BE2C (cell line): ENCODE measurements at places on chromosomes 1 and 21.

- no peak for DNase-seq
Observed at GRCh38 chr1:94875794-94876193, 51.1 kb downstream of the CNN3 start.

DNA sequence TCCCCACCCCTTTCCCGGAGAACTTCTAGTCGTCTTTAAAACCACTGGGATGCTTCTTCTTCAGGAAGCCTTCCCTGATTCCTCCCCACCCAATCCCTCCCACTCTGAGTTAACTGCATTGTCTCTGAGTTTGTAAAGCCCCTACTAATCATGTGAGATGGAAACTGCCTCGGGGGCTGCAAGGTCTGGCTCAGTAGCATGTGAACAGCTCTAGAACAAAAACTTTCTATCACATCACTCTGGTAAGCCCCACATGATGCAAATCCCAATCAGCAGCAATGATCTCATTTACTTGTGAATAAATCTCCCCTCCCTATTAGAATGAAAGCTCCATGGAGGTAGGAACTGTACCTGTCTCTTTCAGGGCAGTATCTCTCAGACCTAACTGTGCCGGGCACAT lies 141.0 kb upstream of the JUN start:
- DNase-seq, result no peak

DNA sequence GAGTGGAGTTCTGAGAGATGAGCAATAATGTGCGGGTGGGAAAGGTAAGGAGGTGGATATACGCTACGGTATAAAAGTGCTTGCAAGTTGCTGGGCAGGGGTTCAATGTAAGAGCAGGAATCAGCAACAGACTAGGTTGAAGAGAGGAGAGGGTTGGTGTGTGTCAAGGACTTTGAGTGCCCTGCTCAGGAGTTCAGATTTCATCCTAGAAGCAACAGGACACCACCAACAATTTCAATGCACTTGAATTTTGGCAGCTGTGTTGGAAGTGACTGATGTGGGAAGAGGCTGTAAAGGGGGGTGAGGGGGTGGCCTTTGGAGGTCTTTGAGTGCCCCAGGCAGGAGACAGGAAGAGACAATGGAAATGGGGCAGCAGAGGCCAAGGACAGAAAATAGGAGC lies 57.3 kb downstream of the RHOU start:
- DNase-seq, result no peak

DNA sequence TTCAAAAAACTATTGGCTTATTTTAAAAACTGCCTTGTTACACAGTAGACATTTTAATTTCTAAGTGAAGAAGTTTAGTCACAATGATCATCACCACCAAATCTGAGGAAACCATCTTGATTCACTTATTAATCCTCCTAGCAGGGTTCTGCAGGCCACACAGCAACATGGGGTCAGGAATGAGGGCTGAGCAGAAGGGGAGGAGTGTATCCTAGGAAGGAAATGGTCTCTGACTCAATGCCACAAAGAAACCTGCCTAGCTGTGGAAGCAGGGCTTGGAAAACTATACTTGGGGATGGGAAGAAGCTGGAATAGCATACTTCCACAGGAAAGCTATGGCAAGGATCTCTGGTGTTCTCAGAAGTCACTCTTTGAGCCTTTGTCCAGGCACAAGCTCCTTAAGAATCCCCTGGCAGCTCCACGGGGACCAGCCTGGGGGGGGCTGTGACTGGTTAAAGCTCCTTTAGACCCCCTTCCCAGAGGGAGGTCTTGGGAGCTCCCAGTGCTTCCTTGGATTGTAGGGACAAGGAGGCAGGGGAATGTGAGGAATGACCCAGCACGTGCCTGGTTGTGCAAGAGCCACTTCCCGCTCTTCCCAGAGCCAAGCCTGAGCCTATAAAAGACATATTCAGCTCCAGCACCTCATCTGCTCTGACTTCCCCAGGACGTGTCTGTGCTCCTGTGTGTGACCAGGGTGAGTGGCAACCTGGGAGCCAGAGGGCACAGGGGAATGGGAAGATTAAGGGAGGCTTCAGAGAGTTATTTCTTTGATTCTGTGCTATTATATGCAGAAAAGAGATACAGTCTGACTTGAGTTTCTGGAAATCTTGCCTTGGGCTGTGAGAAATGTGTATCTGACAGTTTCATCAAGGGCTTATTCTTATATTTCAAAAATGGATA lies at the start of gene LCE2A:
Gene LCE2A (plus strand): TSS at position 645 of the 900 bp plus-strand sequence. CDS start 557 bp downstream, outside the sequence.
- DNase-seq, result no peak

- no peak for DNase-seq
Observed at GRCh38 chr21:32570456-32570855, 14.9 kb downstream of the TCP10L start.

DNA sequence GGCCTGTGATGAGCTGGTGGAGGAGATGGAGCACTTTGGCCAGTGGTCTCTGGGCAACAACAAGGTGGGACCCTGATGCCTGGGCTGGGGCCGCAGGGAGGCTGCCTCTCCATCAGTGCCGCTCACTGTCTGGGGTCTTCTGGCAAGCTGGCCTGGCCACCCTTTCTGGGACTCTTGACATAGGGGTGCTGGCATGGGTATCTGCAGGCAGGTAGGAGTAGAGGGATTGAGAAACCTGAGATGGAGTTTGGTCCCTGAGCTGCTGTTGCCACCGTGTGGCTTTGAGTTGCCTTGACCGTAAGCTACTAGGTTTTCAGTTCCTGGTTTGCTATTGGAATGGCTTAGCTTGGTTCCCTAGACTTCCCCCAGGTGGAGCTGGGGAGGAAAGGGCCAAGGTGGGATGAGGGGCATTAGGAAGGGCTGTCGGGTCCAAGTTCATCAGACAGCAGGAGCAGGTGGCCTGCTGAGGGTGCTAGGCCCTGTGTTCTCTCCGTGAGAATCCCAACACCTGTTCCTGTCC lies 13.2 kb upstream of the MFN2 start:
- DNase-seq, result peak; percentile 54

DNA sequence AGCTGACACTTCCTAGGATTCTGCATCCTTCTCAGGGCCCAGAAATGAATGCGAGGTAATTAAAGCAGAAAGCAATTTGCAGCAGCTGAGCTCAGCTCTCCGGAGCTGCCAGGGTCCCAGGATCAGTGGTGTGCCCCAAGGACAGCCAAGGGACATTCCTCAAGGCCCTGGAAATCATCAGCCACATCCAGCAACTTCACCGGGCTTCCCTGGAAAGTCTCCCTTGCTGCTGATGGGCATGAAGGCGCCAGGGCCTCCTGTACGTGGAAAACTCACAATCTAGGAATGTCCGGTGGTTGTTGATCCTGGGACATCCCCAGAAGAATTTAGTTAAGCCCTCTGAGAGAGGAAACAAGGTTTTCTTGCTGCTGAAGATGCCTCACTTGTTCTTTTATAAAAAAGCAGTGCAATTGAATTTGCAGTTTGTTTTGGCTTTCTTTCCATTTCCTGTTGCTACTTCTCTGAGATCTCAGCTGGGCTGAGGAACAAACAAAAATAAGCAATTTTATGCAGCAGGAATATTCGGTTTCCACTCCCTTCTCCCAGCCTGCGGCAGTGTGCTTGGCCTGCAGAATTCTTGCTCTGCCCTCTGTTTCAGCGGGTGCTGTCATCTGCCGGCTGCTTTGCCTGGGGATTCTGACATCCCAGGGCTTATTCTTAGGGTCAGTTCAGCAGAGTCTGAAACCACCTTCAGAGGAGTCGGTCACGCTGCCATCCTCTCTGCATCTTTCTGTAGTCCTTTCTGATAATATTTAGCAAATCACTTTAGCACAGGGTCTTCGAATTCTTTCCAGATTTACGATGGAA lies 85.9 kb downstream of the TCP10L start:
- DNase-seq, result no peak

DNA sequence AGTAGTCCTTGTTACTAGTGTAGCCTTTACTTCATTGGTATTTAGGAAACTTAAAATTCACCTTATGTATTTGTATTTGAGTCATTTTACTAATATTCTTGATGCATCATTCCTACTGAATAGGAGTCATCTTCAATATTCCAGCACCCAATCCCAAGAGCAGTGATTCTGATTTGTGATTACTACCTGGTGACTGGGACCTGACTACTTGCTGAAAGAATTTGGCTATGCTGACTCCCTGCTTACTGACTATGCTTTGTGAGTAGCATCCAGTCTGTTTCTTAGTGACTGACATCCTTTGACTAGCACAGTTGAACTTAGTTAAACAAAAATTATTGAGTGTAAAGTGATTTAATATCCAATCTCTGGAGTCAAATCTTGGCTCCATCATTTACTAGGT lies 129.9 kb upstream of the NEGR1 start:
- DNase-seq, result no peak

DNA sequence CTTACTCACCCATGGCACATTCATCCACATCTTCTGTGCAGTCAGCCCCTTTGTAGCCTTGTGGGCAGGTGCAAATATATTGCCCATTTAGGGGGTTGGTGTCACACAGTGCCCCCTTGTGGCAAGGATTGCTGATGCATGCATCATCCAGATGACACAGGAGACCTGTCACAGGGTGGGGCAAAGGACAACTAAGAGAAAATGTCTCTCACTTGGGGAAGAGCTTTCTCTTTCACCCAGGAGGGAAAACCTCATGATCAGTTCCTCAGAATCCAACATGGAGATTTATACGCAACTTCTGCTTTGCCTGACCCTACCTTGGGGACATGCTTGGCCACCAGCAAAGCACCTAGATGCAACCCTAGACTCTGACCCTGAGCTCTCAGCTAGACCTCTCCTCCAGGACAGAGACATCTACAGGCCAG lies 71.8 kb upstream of the ADAM30 start:
- peak; percentile 65 for DNase-seq

DNA sequence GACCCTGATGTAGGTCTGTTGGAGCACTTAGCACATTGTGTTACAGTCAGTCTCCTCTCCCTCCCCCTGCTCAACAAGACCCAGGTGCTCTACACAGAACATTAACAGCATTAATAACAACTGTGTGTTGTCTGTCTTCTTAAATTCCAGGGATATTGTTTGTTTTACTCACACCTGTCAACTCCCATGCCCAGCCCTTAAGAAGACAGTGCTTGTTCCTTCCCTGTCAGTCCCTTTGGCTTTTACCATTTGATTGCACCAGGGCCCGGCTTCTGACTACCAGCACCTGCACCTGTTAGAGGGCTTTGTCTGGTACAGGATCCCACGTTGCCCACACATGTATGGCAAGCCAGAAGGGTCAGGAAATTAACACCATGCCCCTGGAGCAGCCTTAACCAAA lies 11.7 kb downstream of the RIMKLA start:
- DNase-seq, result no peak

DNA sequence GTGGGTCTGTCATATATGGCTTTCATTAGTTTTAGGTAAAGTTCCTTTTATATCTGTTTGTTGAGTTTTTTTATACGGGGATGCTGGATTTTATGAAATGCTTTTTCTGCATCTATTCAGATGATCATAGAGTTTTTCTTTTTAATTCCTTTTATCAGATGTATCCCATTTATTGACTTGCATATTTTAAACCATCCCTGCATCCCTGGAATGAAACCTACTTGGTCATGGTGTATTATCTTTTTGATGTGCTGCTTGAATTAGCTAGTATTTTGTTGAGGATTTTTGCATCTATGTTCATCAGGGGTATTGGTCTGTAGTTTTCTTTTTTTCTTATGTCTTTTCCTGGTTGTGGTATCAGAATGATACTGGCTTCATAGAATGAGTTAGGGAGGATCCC lies 118.0 kb downstream of the NME7 start:
- DNase-seq, result no peak

- peak; percentile 14 for DNase-seq
Observed at GRCh38 chr1:2098839-2099785, 48.9 kb downstream of the PRKCZ start.

DNA sequence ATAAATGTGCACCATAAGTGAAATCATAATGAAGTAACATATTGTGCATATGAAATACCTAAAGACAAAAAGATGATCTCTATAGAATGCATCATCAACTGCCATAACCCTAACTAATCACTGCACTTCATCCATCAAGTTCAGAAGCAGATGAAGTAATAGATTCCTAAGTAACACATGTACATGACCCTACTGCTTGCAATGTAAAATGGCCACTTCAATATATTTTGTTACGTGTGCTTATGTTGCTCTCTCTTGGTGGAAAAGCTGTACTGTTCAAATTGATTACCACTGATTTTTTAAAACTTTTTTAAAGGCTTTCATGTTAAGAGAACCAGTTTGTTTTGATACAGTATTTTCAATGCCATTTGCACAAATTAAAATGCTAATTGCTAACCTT lies 141.8 kb downstream of the TTLL7 start:
- DNase-seq, result no peak

DNA sequence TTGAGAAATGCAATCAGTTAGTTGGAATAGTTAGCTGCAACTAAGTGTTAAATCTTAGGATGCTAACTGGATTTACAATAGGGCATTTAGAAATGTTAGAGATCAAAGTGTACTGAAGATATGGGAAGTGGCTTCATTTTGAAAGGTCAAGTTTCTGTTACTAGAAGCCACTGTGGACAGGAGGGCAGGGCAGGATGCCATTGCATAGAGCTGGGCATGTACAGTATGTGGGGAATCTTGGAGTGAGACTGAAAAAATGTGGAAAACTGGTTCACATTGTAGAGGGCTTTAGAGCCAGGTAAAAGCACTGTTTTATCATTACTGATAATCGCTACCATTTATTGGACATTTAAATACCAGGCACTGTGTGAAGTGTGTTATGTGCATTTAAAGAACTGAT lies 31.0 kb downstream of the ARID1A start:
- no peak for DNase-seq

GRCh38 chr1:1433804-1434130 lies 1.7 kb upstream of the VWA1 start:
- DNase-seq, result peak; percentile 30

DNA sequence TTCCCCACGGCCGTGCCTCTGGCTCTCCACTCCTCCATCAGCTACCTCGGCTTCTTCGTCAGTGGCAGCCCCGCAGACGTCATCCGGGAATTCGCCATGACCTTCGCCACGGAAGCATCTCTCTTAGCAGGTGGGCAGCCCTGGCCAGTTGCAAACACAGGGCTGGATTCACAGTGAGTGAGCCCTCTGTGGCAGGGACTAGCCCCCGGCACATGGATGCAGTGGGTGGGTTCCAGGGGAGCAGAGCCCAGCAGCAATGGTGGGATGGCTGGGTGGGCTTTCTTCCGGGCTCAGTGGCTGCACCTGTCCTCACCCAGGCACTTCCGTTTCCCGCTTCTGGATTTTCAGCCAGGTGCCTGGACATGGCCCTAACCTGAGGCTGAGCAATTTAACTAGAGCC lies 9.4 kb downstream of the UBASH3A start:
- no peak for DNase-seq

- peak; percentile 54 for DNase-seq
Observed at GRCh38 chr1:181094416-181095212, 6.1 kb downstream of the IER5 start.

DNA sequence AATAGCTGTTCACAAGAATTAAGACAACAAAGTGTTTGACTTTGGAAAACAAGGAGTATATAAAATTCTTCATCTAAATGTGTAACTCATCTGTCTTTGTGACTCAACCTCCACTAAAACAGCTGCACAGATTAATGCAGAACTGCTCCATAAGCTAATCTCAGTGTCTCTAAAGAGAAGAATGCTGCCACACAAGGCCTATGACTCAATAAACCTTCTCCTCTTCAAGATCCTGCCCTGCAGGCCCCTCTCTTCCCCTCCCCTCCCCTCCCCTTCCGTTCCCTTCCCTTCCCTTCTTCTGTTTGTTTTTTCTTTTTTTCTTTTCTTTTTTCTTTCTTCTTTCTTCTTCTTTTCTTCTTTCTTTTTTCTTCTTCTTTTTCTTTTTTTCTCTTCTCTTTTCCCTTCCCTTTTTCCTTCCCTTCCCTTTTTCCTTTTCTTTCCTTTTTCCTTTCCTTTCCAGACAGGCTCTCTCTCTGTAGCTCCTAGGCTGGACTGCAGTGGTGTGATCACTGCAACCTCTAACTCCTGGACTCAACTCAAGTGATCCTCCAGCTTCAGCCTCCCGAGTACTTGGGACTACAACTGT lies 1052.8 kb downstream of the BRINP3 start:
- no peak for DNase-seq

- no peak for DNase-seq
Observed at GRCh38 chr1:42940851-42941639, 17.6 kb downstream of the SLC2A1 start.
